ENCODE measurements at places on chromosomes 3 and 15. TPM values are rescaled to one million over a fixed set of nuclear protein-coding genes. Genes with fewer than 3 reads are reported as not detected.

The RPSA gene
- 1,968 TPM for polyA plus RNA-seq

The GOLGA8J gene
- not detected for polyA plus RNA-seq

The ADAMTSL3 gene
- polyA plus RNA-seq = 4.0 TPM

The OR5K2 gene
- not detected for polyA plus RNA-seq

The STXBP5L gene
- not detected for polyA plus RNA-seq

The PYGO1 gene
- 1.3 TPM for polyA plus RNA-seq

The NR1I2 gene
- 0.21 TPM for polyA plus RNA-seq

The C3orf20 gene
- not detected for polyA plus RNA-seq

All from lung (tissue), 17 donors.